ENCODE measurements at places on chromosomes 16 and 17.
A peak's percentile ranks its signal among the peaks of the same experiment; 100 is the strongest.

DNA sequence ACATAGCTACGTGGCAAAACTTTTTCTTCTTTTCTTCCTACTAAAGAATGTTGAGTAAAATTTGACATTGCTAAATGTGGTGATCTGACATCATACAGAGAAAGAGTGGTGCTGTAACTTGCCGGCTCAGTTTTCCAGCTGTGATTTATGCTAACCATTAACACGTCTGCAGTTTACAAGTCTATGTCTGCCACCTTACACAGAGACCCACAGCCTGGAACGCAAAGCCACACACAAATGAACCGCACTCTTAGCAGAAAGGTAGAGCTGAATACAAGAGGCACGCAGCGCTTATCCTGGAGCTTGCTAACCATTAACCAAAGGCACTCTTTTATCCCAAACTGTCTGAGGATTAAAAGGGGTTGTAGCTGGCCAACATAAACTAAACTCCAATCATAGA, 31.9 kb downstream of the CACNG1 start:
- DNase-seq: peak; percentile 6

- DNase-seq: no peak
Observed at GRCh38 chr17:44842748-44843147, 4.9 kb upstream of the HIGD1B start.

DNA sequence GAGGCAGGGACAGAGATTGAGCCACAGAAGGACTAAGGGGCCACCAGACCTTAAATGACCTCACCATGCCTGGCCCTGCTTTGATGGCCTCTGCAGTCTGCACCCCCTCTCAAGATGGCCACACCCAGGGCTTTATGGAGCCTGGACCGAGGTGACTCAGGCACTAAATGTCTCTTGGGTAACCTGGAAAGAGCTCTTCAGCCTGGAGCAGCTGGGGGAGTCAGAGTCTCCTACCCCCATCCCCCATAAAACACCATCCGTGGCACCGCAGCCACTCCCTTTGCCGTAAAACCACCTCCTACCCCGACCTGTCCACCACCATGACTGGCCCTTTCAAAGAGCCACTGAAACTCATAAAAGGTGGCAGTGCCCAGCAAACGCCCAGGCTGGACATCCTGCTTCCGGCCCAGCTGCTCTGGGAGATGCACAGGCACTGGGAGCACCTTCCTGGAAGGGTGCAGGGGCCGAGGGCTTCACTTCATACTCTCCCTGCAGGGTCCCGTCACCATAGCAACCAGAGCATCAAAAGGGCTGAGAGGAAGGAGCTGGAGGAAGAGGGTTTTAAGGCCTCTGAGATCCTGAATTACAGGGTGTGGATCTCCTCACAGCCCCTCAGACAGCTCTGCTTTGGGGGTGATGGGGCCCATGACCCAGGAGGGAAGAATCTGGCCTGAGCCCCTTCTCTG, 22.3 kb downstream of the FOXN1 start:
- DNase-seq: no peak

GRCh38 chr16:519425-519824, 8.1 kb upstream of the CAPN15 start:
- DNase-seq: no peak

DNA sequence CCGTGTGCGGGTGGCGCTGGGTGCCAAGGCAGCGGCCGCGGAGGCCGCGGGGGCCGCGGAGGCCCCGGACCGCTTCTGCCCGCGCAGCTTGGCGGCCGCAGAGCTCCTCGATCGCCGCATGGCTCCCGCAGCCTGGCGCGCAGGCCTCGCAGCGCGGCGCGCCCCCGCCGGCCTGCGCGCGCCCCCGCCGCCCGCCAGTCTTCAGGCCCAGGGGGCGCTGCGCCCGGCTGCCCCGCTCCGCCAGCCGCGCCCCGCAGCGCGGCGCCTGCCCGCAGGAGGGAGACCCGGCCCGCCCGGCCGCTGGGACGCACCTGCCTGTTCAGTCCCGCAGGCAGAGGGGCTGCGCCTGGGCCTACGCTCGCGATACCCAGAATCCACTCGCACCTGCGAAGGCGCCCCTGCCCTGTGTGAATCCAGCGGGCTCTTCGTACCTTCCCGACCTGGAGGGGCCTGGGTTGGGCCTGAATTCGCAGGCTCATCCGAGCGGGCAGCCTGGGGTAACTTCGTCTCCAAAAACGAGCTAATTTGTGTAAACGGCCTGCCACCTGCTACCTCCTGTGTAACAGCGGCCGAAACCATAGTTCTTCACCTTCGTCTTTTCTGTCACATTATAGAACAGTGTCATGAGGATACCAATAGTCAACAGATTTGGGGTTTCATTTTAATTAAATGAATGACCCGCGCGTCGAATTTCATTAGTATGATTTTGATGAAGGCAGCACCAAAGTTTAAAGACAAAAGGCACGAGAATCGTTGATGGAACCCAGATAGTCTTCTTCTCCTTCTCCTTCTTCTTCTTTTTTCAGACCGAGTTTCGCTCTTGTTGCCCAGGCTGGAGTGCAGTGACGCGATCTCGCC, at the start of gene CENPV:
TSS of gene CENPV (minus strand) at position 153 of the 858 bp plus-strand sequence. CDS start at position 120, 33 bp downstream.
- DNase-seq: peak; percentile 69

All from DMS53 (cell line).